Activated CD4-positive, alpha-beta T cell treated with anti-CD3 and anti-CD28 coated beads, Interleukin-2, amount 10 ng/mL, durations not matched to agents 24 days and 14 days (primary cell): ENCODE measurements at places on chromosomes 3 and 15.

GRCh38 chr15:31805090-31805662, 225.1 kb upstream of the CHRNA7 start:
- no peak overlapping the region for H3K4me3 ChIP-seq
- no peak overlapping the region for H3K27ac ChIP-seq
- H3K36me3 ChIP-seq = no peaks in the 10 kb centered on the region
- no peak for DNase-seq

DNA sequence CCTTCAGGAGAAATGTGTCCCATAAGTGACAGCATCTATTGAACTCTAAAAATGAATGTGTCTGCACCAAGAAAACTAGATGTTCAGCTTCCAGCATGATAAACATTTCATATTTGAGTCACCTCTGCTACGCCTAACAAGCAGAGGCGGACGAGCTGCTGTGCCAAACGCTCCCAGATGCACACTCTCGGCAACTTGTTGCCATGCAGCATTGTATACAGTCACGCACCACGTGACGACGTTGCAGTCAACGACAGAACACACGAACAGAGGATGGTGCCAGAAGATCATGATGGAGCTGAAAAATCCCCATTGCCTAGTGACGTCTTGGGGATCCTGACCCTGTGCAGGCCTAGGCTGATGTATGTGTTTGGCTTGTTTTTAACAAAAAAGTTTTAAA, 137.5 kb downstream of the XXYLT1 start:
- peaks cover 17% of the 10 kb centered on the region for H3K4me1 ChIP-seq
- no peaks in the 10 kb centered on the region for H3K27me3 ChIP-seq
- H3K4me3 ChIP-seq = no peak overlapping the region

DNA sequence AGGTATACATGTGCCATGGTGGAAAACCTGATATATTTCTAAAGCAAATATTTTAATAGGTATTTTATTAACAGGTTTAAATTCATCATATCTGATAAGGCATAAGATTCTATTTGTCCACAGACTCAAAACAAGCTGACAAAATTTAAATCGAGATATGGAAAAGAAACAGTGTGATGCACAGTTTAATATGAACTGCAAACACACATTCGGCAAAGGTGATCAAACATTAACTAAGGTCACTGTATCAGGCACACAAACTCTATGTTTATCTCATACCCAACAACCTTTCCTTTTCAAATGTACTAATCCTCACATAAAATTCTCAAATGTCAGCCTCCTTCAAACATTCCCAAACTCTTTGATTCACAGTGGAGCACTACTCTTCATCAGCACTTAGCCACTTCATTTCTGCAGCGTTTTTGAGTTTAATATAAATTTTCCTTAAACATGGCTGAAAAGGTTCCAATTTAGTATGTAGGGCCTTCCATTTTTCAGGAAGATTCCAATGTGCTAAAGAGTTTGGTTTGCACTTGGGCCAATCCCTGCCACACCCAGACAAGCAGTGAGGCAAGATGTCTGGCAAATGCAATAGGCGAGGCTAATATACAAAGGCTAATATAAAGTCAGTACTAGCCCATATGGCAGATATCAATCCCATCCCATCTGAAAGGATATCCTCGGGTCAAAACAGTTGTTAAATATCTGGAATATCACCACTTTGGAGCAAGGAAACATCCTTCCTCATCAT, 84.6 kb downstream of the GBE1 start:
- no peak overlapping the region for H3K27ac ChIP-seq
- H3K27me3 ChIP-seq = no peaks in the 10 kb centered on the region
- H3K4me1 ChIP-seq = peaks cover 2% of the 10 kb centered on the region
- no peak overlapping the region for H3K4me3 ChIP-seq
- no peak for DNase-seq

GRCh38 chr15:59282515-59283337, 76.1 kb downstream of the LDHAL6B start:
- H3K4me1 ChIP-seq = peaks cover 11% of the 10 kb centered on the region
- H3K27me3 ChIP-seq = peaks cover 6% of the 10 kb centered on the region
- no peak overlapping the region for H3K27ac ChIP-seq
- DNase-seq = no peak

GRCh38 chr15:66014635-66015182, 145.4 kb downstream of the RAB11A start:
- H3K27me3 ChIP-seq = peaks cover 16% of the 10 kb centered on the region
- no peak overlapping the region for H3K27ac ChIP-seq
- H3K4me3 ChIP-seq = no peak overlapping the region
- H3K36me3 ChIP-seq = no peaks in the 10 kb centered on the region
- H3K4me1 ChIP-seq = no peaks in the 10 kb centered on the region
- no peak for DNase-seq

DNA sequence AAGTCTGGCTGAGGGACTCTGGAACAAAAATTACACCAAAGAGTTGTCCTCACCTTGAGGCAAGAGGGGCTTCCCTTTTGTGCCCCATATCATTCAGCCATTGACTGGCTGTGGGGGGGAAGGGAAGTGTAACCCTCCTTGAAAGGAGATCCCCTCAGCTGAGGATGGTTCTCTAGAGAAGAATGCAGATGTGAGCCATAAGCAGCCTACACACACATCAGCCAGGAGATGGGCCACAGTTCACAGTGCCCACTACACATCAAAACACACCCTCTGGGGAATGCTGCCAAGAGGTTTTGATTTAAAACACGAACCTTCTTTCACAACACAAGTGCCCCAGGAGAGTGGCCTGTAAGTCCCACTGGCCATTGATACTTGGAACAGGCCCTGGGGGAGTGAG, 231.2 kb upstream of the CTDSPL start:
- H3K27ac ChIP-seq = no peak overlapping the region
- DNase-seq = peak; percentile 32
- H3K4me3 ChIP-seq = no peak overlapping the region
- H3K36me3 ChIP-seq = no peaks in the 10 kb centered on the region
- no peaks in the 10 kb centered on the region for H3K4me1 ChIP-seq

DNA sequence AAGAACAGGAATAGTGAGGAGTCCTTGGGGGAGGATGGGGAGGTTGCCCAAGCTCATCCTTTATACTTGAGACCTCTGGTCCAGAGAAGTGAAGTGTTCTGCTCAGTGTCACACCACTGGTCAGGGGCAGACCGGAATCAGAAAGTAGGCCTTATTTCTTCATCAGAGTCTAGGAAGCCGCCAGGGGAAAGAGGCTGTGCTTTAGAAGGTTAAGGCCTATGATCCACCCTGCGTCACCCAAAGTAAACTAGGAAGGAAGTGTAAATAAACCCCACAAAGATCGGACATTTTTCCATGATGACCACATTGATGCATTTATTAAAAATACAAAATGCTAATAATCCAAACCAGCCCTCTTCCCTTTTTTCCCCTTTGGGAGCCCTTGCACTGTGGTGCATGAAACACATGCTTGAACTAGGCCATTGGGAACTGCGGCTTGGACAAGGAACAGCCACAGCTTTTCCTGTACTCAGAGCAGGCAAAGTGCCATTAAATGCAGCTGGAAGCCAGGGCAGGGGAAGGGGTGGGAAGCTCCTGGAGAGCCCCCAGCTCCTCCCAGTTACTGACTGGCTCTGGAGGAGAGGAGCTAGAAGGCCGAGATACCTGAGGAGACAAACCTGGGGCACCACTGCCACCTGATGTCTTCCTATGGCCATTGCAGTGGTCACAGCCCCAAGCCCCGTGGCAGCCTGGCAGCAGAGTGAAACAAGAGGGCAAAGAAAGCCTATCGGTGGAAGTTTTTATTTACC, 37.0 kb downstream of the CDC25A start:
- no peaks in the 10 kb centered on the region for H3K27me3 ChIP-seq
- peaks cover 4% of the 10 kb centered on the region for H3K4me1 ChIP-seq
- H3K4me3 ChIP-seq = no peak overlapping the region
- no peak overlapping the region for H3K27ac ChIP-seq
- H3K36me3 ChIP-seq = no peaks in the 10 kb centered on the region

- H3K4me1 ChIP-seq = peaks cover 23% of the 10 kb centered on the region
- no peaks in the 10 kb centered on the region for H3K27me3 ChIP-seq
- H3K27ac ChIP-seq = peak overlapping the region; percentile 83
- H3K36me3 ChIP-seq = no peaks in the 10 kb centered on the region
- DNase-seq = no peak
These were observed 76.8 kb downstream of the TAMM41 start for GRCh38 chr3:11769704-11770476.

GRCh38 chr15:98873441-98874218, 134.0 kb downstream of the PGPEP1L start:
- peak overlapping the region; percentile 31 for H3K4me3 ChIP-seq
- H3K27me3 ChIP-seq = no peaks in the 10 kb centered on the region
- no peaks in the 10 kb centered on the region for H3K36me3 ChIP-seq

- H3K4me1 ChIP-seq = peaks cover 11% of the 10 kb centered on the region
- H3K27me3 ChIP-seq = no peaks in the 10 kb centered on the region
- H3K27ac ChIP-seq = peak overlapping the region; percentile 73
- peaks cover 65% of the 10 kb centered on the region for H3K36me3 ChIP-seq
These were observed 6.4 kb upstream of the GHRL start for GRCh38 chr3:10299175-10299574.

DNA sequence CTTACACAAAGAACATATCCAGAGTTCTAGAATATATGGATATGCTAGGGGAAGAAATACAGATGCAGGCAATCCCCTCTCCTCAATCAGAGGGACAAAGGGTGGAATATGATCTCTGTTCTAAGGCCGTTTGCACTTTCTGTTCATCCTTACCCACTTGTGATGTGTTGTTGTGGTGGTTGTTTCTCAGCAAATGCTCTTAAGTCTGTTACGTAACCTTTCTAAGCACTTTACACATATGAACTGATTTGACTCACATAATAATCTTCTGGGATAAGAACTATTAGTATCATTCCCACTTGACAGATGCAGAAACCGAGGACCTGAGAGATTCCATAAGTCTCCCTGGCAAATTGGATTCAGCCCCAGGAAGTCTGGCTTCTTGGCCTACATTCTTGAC, 40.5 kb downstream of the NGRN start:
- H3K36me3 ChIP-seq = no peaks in the 10 kb centered on the region
- peak overlapping the region; percentile 66 for H3K4me3 ChIP-seq
- H3K27me3 ChIP-seq = no peaks in the 10 kb centered on the region
- peak overlapping the region; percentile 86 for H3K27ac ChIP-seq

- H3K36me3 ChIP-seq = no peaks in the 10 kb centered on the region
- H3K4me3 ChIP-seq = no peak overlapping the region
These were observed 86.6 kb downstream of the MEX3B start for GRCh38 chr15:81959196-81959595.

- no peak overlapping the region for H3K27ac ChIP-seq
- H3K4me3 ChIP-seq = no peak overlapping the region
- DNase-seq = no peak
- H3K36me3 ChIP-seq = peaks cover 39% of the 10 kb centered on the region
- peaks cover 28% of the 10 kb centered on the region for H3K4me1 ChIP-seq
These were observed 57.5 kb downstream of the RFTN1 start for GRCh38 chr3:16455966-16456365.

DNA sequence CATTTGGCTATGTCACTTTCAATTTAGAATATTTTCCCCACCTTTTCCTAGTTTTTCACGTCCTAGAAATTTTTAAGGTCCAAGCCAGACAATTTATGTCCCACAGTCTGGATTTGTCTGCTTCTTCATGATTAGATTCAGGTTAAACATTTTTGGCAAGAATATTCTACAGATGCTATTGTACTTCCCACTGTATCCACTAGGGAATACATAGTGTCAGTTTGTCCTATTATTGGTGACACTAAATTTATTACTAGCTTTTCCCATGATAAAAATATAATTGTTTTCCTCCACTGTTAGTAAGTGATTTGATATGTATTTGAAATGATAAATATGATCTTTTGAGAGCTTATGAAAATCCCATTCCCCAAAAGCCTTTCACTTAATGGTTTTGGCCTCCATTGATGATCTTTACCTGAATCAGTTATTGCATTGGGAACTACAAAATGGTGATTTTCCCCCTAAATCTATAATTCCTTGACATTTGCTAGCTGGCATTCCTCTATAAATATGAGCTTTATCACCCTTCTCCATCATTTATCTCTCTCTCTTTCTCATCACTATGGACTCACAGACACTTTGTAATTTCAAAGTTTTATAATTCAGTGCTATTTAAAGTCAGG, 8.3 kb downstream of the ARL14 start:
- H3K4me3 ChIP-seq = no peak overlapping the region
- no peaks in the 10 kb centered on the region for H3K36me3 ChIP-seq
- H3K4me1 ChIP-seq = no peaks in the 10 kb centered on the region
- no peak for DNase-seq
- H3K27ac ChIP-seq = no peak overlapping the region
- peaks cover 2% of the 10 kb centered on the region for H3K27me3 ChIP-seq

GRCh38 chr3:81164806-81165205, 596.6 kb downstream of the GBE1 start:
- no peaks in the 10 kb centered on the region for H3K27me3 ChIP-seq
- no peak overlapping the region for H3K27ac ChIP-seq
- DNase-seq = no peak
- no peaks in the 10 kb centered on the region for H3K4me1 ChIP-seq

- peaks cover 39% of the 10 kb centered on the region for H3K36me3 ChIP-seq
- DNase-seq = no peak
- H3K27me3 ChIP-seq = no peaks in the 10 kb centered on the region
- H3K4me3 ChIP-seq = no peak overlapping the region
These were observed 27.1 kb upstream of the ACKR4 start for GRCh38 chr3:132570016-132570415.

DNA sequence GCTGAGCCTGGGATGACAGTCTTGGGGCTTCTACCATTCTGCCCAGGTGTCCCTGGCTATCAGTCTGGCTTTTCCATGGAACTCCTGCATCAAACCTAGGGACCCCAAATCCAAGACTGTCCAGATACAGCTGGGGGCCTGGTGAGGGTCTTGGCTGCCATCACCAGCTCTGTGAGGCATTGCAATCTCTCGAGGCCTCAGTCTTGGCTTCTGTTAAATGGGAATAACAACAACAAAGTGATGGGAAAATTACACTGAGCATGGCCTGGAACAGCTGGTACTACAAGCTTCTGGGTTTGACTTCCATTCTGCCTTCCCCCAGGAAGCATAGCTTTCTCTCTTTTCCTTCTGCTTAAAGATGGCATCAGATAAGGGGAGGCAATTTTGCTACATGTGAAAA, 50.0 kb upstream of the LCTL start:
- no peak for DNase-seq
- no peak overlapping the region for H3K27ac ChIP-seq
- no peaks in the 10 kb centered on the region for H3K36me3 ChIP-seq
- peaks cover 6% of the 10 kb centered on the region for H3K4me1 ChIP-seq

DNA sequence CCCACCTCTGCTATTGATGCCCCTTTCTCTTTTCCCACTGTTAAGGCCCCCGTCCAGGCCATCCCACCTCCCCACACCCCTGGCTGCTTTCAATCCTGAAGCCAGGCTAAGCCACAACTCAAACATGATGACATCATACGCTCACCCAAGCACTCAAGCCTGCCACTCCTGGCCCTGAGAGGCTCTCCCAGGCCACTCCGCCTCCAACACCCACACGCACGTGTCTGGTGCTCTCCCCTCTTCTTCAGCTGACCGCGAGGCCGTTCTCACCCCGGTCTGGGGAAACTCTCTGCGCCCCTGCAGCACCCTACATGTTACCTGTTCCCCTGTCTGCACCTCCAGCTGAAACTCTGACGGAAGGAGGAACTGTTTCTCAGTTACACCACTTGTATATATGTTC, 6.2 kb downstream of the ZXDC start:
- H3K36me3 ChIP-seq = peaks cover 75% of the 10 kb centered on the region
- no peak overlapping the region for H3K4me3 ChIP-seq
- H3K27ac ChIP-seq = peak overlapping the region; percentile 29
- peaks cover 38% of the 10 kb centered on the region for H3K4me1 ChIP-seq
- no peak for DNase-seq
